Stimulated activated naive CD4-positive, alpha-beta T cell (primary cell): ENCODE measurements at places on chromosomes 7 and 10.

DNA sequence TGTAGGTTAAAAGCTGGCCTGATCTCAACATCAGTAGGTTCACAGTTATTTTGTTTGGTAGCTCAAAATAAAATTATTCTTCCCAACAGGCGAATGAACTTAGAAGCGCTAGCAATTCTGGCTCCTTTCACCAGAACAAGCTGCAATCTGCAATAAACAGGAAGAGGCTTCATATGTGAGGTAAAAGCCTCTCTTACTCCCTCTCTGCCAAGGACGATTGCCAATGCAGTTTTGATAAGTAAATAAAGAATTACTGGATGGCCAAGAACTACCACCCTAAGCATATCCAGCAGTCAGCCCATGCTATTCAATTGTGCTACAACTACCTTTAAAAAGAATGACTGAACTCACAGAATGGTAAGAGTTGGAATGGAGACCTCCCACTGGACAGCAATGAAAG, 150.0 kb upstream of the LAMB4 start:
- DNase-seq = no peak

DNA sequence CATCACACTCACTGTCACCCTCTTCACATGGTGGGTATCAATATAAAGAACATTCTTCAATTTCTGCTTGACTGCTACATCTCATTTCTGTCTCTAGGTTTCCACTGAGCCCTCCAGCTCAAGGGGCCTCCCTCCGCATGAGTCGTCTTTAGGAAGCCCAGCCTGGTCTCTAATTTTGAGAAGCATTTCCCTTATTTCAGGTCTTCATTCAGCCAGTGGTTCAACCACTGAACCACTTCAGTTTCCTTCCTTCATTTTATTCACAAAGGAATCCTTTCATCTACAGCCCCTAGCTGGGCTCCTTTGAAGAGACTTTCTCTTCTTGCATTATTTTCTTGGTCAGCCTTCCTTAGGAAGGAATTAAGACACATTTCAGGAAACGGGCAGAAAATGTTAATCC, 257.4 kb downstream of the KCNMA1 start:
- no peak for DNase-seq

DNA sequence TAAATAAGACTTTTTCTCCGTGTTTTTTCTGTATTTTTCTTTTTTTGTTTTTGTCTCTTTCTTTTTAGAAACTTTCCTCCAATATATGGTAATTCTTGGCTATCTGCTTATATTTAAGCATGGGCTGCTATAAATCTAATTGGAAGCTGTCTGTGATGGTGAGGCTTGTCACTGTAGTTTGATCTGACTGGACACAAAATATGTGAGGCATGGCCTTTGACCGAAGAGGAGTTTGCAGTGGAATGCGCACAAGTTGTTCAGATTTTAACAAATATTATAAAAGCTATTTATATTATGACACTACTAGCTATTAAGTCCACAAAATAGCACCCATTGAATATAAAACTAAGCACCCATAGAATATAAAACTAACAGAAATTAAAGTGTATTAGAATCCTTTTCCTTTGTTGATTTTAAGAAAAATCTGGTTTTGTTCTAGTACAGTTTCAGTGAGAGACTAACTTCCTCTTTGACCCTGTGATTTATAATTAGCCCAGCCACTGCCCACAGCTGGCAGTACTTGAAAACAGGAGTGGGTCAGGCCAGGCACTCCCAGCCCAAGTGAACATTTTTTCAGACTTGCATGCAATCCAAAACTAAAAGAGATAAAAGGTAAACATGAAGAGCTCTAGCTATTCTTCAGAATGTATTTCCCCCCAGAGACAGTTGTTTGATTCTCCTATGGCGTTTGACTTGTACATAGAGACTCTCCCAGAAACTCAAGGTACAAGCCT, 69.9 kb upstream of the FGL2 start:
- no peak for DNase-seq

- DNase-seq = no peak
Measured at GRCh38 chr10:19505320-19506312, 310.6 kb upstream of the PLXDC2 start.

- no peak for DNase-seq
Measured at GRCh38 chr10:69123306-69123746, 652 bp upstream of the VPS26A start.

GRCh38 chr10:98611436-98611835, 164.7 kb upstream of the HPS1 start:
- no peak for DNase-seq

GRCh38 chr10:93954299-93954698, 39.4 kb upstream of the PLCE1 start:
- DNase-seq = no peak

GRCh38 chr7:138243430-138243829, 167.2 kb downstream of the AKR1D1 start:
- DNase-seq = no peak

DNA sequence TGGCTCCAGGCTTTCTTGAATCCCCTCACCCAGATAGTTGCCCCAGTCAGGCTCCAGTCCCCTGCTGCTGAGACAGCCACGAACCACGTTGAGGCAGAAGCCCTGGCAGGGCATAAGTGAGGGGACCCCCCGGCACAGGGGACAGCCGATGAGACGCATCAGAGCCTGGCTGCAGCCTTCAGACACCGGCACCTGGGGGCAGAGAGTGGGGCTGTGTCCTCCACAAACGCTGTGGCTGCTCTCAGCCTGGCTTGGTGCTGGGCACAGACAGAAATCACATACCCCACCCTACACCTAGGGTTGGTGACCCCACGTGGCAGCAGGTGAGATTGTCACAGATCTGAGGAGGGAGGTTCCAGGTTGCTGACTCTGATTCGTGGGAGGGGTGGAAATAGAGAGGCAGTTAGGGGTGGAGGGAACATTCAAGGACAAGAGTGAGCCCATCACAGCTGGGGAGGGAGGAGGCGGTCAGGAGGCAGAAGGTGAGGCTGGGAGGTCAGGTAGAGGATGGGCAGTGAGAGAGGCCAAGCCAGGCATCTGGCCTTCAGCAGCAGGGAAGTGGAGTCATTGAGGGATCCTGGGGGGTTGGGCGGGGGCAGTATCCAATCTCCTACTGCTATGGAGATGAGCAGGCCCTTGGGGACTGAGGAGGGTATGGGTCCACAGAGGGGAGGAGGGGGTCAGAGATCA, 3.2 kb downstream of the GPC2 start:
- no peak for DNase-seq

- DNase-seq = no peak
Measured at GRCh38 chr7:103387242-103387641, 39.8 kb downstream of the PSMC2 start.

DNA sequence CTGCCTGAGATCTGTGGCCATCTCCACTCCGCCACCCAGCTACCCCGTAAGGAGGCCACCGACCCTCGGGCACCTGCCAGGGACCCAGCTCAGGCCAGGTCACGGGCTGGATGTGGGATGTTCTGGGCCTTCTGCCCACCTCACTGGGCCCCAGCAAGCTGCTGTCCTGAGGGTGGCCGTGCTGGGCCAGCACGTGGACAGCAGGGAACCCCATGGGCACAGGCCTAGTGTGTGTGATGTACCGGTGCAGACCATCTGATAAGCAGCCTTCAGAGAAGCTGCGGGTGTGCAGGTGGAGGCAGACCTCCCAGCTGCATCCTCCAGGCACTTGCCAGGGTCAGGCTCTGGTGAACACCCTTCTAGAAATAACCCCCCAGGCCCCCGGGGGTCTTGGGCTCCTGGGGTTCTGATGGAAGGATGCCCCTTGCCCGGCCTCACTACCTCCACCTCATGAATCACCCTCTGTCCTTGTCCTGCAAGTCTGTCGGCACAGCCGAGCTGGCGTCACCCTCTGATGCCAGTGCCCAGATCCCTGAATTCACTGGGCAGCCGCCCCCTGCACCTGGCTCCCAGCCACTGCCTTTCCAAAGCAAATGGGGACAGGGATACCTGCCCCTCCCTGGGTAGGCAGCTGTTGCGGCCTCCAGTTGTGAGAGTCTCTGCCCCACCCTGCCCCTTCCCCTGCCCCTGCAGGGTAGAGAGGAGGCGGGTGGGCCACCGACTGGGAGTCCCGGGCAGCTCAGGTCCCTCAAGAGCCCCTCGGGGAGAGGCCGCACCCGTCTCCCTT, 139.8 kb downstream of the FAM53B start:
- no peak for DNase-seq

GRCh38 chr7:130803127-130803526, 69.1 kb upstream of the KLF14 start:
- DNase-seq = no peak

- DNase-seq = no peak
Measured at GRCh38 chr7:153354071-153354470, 594.5 kb downstream of the ACTR3B start.

DNA sequence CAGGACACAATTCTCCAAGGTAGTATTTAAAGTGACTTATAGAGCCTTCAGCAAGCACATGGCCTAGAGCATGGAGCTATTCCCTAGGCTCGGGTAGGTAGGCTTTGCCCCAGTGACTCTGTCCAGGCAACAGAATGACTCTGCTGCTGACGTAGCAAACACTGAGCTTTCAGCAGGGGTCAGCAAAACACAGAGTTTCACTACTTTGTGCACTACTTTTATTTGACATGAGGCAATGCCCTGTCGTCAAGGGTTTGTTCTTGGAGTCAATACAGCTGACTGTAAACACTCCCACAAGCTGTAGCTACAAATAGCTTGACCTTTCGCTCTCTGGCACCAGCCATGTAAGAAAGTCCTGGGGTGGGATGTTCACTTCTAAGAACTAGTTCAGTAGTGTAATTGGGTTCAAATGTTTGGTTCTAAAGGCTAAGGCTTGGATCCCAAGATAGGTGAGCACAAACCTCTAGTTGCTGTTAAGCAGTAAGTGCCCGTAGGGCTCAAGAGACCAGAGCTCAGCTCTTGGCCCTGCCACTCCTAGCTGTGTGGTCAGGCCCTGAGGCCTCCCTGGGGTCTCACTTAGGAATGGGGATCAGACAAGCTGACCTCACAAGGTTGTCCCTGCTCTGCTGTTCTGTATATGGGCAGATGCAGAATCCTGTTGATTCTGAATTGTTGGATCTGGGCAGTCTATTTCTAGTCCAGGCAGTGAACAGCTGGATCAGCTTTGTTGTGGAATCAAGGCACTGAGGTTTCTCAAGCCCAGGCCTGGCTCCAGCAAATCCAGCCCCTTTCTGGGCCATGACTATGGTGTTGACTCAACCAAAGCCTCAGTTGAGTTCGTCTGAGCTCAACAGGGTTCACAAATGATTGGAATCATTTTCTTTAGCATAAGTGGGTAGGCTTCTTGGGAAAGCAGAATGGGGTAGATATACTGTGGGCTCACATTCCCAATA, 10.7 kb downstream of the NODAL start:
- DNase-seq = no peak

GRCh38 chr10:94129393-94130130, 135.8 kb downstream of the PLCE1 start:
- DNase-seq = no peak

GRCh38 chr7:22584179-22584578, 84.2 kb upstream of the STEAP1B start:
- no peak for DNase-seq

- DNase-seq = no peak
Measured at GRCh38 chr10:59771162-59771807, 18.0 kb upstream of the MRLN start.

DNA sequence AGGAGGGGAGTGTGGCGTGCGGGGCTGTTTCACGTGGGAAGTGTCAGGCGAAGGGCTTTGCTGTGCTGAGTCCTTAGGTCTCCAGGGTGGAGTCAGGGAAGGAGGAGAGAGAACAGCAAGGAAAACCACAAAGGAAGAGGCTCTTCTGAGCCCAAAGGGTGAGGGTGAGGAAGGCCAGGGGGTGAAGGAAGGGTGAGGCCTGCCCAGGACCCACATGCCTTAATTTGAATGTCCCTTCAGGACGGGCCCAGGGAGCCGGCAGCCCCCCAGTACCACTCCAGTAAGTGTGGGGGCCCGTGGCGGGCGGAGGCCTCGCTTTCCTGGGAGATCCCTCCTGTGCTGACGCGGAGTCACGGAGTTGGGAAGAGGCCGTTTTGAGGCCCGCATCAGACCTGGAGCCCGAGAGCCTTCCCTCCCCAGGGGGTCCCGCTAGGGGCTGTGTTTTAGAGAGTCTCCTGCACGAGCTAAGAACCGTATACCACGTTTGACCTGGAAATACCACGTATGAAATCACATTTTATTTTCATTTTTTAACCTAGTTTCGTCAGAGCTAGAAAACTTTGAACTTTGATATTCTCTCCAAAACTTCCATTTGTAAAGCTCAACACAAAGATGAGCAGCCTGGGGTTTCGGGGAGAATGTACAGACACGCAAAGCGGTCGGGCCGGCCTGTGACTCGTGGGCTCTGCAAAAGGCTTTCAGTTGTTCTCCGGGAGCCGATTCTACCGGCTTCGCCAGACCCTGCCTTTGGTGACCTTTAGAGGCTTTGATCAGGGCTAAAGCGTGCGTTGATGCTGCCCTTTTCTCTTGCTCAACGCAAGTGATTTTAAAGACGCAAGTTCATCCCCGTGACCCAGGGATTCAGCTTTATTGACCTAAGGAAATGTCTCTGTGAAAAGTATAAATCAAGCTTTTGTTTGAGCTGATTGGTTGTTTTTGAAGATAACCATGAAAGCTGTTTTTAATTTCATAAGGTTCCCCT, 23.6 kb upstream of the TTYH3 start:
- no peak for DNase-seq

GRCh38 chr7:144006029-144006691, 6.0 kb downstream of the OR6B1 start:
- DNase-seq = no peak

DNA sequence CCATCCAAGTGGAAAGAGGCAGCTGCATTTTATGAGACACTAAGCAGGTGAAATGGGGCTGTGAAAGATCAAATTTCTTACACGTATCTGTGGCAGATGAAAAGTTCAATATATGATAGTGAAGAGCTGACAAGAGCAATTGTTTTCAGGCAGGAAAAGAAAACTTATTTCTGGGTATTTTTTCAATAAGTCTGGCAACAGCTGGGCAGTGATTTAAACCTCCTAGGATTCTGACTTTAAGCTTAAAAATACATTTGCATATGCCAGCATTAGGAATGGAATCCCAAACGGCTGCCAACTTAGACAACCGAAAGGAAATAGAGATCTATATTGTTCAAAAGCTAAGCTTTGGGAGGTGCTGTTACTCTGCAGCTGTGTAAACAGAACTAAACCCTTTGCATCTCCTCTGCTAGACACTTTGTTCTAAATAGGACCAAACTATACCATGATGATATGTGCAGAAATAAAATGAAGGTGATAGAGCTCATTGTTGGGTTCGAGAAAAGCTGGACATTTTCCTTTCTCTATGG, 26.1 kb downstream of the DYNC1I1 start:
- DNase-seq = no peak

GRCh38 chr7:83439026-83439425, 209.9 kb downstream of the SEMA3E start:
- DNase-seq = no peak

DNA sequence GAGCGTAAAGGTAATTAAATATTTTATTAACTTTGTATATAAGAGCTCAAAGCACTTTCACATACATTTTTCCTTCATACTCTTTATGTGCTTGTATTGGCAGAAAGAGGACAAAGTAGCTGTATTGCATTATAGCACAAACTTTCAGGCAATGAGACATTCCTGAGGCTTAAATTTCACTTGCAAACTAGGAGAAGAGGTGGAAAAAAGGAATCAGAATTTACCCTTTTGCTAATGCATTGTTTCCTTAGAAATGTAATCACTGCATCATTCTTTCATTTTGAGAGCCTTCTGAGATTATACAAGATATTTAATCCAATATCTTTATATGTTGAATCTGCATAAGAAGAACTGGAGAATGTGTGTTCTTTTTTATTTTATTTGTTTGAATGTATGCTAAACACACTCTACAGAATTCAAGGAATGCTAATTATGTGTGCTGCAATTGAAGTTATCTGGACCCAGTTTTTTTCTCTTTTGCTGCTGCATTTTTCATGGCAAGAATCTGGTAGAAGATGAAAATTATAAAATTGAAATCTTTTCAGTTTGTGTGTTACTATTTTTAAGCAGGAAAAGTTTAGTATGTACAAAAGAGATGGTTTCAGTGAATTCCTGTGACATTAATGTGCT, 185.1 kb downstream of the NXPH1 start:
- no peak for DNase-seq
